NCI-H1105 (cell line): ENCODE measurements at places on chromosomes 3 and 15.
A peak's percentile ranks its signal among the peaks of the same experiment; 100 is the strongest.

DNA sequence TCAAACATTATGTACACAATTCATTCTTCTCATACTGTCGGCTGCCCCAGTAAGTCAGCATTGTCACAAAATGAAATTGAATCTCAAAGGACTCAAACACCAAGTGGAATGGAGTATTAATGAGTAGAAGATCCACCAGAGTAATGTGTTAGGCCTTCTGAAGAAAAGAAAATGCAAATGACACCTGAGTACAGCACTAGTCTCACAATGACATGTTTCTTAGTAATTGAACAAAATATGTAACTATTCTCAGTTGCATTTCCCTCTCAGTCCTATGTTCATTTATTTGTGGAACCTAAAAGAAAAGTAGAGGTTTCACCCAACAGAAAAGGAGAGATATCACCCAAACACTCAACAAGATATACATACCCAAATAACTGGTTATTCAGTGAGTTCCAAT lies 283.9 kb upstream of the THBS1 start:
- DNase-seq: no peak

- no peak for DNase-seq
Observed at GRCh38 chr3:119817583-119818363, 35.9 kb downstream of the NR1I2 start.

GRCh38 chr3:119296727-119297122 lies 2.5 kb downstream of the ARHGAP31 start:
- DNase-seq: no peak

DNA sequence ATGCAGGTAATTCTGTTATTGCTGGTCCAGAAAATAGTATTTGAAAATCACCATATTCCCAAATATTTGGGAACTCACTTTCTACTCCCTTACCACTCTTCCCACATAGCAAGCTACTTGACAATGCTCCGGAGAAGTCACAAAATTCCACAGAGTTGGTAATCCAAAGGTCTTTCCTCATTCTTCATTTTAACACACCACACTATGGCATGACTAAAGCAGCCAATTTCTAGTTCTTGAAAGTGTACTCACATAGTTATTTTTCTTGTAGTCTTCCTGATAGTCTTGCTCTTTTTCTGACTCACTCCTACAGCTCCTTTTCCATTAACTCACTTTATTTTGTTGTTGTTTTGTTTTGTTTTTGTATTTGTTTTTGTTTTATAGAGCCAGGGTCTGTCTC lies 67.2 kb downstream of the MYO9A start:
- no peak for DNase-seq

- no peak for DNase-seq
Observed at GRCh38 chr15:60469893-60470641, 8.9 kb downstream of the ICE2 start.

DNA sequence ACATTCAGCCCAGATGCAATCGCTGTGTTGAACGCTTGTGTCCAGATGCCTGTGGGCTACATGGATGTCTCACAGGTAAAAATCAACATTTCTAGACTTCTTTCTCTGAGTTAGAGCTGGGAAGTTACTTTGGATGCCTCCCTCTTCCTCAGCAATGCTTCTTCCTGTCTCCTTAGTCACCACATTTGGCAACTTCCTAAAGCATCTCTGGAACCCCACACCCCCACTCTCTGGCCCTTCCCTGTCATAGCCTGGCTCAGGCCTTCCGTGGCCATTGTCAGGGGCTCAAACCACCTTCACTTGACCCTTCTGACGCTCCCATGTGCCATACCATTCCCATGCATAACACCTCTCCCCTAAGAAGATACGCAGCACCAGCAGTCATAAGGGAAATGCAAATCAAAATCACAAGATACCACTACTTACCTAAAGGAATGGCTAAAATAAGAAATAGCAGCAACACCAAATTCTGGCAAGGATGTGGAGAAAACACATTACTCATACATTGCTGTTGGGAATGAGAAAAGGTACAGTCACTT lies 21.6 kb upstream of the RGMA start:
- DNase-seq: no peak

- no peak for DNase-seq
Observed at GRCh38 chr15:84599906-84600305, 903 bp upstream of the ZSCAN2 start.

DNA sequence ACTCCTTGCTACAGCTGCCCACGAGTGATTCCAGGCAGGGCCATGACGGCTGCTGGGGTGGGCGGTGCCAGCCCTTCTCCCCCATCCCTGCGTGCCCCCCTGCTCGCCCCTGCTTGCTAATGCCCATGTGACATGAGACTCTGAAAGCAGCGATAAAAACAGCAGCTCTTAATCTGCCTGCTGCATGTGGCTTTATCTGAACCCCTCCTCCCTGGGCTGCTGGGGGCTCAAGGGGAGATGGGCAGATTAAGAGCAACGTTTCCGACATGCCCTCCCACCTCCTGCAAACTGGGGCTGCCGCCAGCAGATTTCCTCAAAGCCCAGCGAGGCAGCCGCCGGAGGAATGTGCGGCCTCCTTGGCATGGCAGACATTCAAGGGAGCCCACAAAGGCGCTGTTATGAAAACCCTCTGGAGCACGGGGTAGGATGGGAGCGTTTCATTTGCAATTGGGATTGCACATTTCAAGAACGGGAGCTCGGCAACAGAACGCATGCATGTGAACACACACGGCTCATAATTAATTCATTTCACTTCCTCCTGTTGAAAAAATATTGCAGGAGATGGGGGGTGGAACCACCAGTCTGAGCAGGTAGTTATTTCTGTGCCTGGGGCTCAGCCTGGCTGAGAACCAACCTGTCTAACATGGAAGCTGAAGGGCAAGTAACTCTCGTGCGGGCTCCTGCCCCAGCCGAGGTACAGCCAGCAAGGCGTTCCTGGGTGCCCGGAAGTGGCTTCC lies 504.2 kb upstream of the PROK2 start:
- DNase-seq: no peak

DNA sequence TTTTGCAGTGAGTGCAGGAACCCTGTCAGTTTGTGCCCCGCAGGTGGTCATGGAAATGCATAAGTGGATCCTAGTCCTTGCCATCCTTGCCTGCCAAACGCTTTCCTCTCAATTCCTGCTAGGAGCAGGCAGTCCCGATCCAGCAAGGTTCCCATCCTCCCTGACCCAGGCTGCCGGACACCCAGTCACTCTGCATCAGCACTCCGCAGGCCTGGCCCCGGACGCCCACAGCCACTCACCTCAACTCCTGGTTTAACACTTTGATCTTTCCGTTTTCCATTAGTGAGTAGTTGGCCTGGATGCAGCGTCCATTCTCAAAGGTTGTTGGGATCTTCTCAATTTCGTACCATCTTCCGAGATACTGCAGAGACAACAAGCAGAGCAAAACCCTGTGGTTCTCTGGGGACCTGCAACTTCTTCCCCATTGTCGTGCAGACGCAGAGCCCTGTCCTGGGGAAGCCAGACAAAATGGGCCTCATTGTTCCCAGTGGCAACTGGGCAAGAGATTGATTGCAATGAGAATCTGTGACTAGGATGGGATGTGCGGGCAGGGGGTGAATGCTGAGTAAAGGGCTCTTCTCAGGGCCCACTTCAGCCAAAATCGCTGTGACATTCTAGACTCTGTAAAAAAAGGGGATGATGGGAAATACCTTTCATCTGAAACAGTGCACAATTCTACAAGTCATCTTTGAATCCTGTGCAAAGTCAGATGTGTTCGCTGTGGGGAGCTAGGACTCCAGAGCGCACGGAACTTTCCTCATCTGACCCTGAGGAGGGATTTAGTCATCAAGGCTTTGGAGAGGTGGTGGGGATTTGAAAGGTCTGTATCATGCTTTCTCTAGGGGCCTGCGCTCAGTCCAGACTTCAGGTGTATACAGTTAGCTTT lies 9.9 kb downstream of the APOD start:
- no peak for DNase-seq

DNA sequence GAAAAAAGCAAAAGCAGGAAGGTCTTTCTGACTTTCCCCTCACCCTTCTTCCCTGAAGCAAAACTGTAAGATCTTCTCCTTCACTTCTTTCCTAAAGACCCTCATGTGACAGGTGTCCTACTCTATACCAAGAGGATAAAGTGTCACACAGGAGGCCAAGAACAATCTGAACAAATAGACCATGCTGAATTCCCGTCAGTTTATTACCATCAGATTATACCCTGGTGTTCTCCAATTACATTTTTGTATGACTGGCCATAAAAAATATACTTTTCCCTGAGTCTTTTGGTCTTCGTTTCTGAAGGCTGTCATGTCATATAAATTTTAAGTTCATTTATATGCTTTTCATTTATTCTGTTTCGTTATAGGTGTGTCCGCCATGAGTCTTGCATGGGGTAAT lies 371.4 kb upstream of the CNTN4 start:
- no peak for DNase-seq

DNA sequence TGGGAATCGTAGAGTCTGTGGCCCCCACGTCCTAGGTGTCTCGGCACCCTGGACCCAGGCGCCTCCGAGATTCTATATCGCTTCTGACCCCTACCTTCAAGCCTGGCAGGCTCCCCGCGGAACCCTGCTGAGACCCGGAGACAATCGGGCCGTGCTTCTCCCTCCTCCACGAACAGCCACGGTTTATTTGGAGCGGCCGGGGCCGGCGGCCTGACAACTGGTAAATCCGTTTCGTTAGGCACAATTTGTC lies 1.4 kb downstream of the GATA2 start:
- no peak for DNase-seq

DNA sequence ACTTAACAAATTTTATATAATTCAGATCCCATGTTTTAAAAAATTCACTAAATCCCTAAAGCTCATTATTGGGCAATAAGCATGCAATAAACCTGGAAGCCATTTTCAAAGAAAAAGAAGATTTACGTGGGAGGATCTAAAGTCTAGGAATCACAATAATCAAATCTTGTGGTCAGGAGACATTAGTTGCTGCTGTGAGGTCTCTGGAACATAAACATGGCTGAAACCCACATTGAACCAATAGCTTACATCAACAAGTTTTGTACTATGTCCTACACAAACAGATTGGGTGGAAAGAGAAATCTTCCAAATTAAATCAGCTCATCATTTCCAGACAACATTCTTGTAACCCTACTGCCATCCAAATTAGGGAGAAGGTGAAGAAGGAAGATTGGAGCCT lies 121.9 kb upstream of the EPHA3 start:
- no peak for DNase-seq

GRCh38 chr3:141368062-141368924 lies at the start of gene ZBTB38:
Gene ZBTB38, plus strand, starts transcription at chr3:141368504. Its CDS starts 73,885 bp downstream, at chr3:141442389.
- no peak for DNase-seq

- DNase-seq: no peak
Observed at GRCh38 chr15:51403072-51403878, 61.8 kb downstream of the GLDN start.

- no peak for DNase-seq
Observed at GRCh38 chr3:124768812-124769211, 38.6 kb downstream of the UMPS start.

DNA sequence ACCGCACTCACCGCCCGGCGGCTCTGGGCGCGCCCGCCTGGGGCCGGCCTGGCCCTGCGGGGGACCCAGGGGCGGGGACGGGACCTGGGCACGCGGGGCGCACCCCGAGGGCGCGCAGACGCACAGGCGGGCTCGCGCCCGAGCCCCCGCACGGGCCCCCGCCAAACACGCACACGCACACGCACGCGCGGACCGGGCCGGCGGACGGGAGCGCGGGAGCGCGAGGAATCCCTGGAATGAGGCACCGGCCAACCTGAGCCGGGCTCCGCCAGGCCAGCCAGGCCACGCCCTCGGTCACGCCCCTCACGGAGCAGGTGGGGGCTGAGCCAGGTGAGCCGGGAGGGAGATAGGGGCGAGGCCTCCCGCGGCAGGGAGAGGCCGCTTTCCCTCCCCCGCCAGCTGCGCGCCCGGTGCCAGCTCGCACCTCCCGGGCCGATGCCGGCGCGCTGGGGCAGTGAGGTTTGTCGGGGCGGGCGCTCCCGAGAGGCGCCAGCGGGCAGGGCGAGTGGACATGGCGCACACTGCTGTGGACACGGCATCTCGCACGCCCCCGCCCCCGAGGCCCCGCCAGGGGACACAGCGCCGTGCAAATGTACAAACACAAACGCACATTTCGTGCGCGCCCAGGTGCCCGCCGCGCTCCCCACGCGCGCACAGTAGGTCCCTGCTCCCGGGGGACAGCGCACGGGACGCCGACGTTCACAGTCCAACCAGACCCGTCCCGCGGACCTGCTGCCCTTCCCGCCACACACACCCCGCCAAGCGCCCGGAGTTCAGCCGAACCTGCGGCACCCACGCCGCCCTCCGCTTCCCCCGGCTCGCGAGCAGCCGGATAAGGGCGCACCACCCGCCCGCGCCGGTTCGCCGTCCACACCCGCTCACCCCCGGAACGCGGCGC lies 75.9 kb upstream of the VGLL4 start:
- peak; percentile 64 for DNase-seq

DNA sequence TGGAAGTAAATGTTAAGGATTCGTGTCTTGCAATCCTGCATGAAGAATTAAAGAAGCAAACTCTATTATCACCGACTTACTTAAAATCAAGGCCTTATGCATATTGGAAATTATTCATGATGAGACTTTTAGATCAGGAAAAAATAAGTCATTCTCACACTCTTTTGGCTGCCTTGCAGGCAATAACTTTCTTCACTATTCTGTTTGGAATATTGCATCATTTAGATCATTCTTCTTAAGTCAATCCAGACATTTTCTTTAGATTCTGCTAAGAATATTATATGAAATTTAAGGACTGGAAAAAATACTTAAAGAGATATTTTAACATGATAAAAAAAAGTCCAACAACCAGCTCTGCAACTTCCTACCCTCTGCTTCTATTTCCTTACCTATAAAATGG lies 245.4 kb downstream of the LRRN1 start:
- DNase-seq: no peak

DNA sequence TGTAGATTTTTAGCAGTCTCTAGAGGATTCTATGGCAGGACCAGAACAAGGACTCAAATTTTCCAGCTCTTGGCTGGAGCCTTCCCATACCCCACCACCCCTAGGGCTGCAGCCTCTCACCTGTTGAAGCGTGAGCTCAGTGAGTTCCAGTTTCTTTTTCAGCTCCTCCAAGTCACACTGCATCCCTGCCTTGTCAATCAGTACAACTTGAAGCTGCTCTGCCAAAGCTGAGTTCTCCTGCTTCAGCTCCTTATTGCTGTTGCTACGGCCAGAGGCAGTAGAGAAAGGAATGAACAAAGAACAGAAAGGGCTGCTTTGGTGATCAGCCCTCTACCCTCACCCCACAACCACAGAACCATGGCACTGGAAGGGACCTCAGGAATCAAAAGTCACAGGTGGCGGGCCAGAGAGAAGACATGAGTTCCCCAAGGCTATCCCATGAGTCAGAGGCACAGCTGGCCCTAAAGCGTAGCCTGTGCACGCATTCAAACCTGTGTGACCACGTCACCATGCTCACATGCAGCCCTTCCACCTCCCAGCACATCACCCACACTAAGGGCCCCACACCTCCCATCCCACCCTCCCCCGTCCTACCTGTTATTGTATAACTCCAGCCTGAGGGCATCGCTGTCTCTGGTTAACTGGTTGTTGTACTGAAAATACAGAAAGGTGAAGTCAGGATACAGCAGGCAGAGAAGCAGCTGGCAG lies 83.3 kb upstream of the C2CD4B start:
- DNase-seq: no peak

DNA sequence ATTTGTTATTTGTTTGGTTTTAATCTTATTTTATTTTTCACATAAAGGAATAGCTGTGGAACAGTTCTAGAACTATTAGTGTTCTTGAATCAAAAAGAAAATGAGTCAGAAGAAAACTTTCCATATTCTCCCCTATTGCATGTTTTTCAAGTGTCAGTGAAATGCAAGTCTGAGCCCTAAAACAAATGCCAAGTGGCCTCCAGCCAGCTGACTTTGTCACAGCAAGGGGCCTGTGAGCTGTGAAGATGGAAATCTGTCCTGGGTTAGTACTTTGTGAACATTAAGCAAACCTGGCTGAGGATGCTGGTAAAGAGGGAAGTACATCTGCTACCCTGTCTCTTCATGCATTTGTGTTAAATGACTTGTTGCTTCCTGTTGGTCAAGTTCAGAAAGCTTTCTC lies 14.2 kb downstream of the LRRC49 start:
- no peak for DNase-seq
